ENCODE measurements at places on chromosomes 2 and 18. TPM values are rescaled to one million over a fixed set of nuclear protein-coding genes. Genes with fewer than 3 reads are reported as not detected.

Gene NAT8
- 32.9 TPM for total RNA-seq

Gene DIPK1C
- not detected for total RNA-seq

Gene PDE1A
- 0.58 TPM for total RNA-seq

Gene GKN1
- not detected for total RNA-seq

Gene SGPP2
- 0.25 TPM for total RNA-seq

Gene LRPPRC
- total RNA-seq = 53.8 TPM

Gene MRO
- total RNA-seq = 14.8 TPM

DNA sequence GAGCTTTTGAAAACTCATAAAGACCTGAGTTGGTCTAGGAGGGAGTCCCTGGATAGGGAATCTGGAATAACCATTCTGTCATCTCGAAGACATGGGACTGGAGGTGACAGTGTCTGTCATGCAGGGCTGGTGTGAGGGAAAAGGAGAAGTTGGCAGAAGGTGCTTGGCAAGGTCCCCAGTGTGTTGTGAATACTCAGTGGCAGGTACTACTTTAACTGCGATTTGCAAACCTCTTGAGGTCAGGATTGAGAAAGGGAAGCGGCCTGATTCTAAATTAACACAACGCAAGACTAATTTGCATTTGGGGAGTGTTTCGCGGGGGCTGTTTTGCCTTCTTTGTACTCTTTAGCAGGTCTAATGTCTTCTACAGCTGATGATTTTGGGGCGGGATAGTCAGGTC lies 77.0 kb upstream of the TMEM200C start:
- no peaks in the 10 kb centered on the region for H3K27me3 ChIP-seq
- no peak overlapping the region for H3K4me3 ChIP-seq
- DNase-seq = no peak
- H3K4me1 ChIP-seq = no peaks in the 10 kb centered on the region

DNA sequence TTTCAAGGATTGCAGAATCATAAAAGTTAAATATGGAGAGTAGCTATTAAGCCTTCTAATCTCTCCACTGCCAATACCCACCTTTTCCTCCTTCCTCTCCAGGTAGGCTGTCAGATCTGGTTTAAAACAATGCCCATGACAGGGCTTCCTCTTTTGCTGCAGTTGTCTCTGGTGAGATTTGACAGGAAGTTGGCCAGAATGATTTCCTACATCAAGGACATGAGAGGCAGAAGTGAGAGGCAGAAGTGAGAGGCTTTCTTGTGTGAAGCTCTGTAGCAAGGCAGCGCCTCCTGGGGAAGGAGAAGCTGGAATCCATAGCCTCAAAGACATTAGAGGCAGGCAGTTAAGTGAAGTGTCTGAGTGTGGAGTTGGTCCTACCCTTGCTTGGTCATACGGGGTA lies 385.7 kb downstream of the HRH4 start:
- H3K36me3 ChIP-seq = no peaks in the 10 kb centered on the region
- H3K4me3 ChIP-seq = no peak overlapping the region
- no peaks in the 10 kb centered on the region for H3K27me3 ChIP-seq
- H3K4me1 ChIP-seq = no peaks in the 10 kb centered on the region

DNA sequence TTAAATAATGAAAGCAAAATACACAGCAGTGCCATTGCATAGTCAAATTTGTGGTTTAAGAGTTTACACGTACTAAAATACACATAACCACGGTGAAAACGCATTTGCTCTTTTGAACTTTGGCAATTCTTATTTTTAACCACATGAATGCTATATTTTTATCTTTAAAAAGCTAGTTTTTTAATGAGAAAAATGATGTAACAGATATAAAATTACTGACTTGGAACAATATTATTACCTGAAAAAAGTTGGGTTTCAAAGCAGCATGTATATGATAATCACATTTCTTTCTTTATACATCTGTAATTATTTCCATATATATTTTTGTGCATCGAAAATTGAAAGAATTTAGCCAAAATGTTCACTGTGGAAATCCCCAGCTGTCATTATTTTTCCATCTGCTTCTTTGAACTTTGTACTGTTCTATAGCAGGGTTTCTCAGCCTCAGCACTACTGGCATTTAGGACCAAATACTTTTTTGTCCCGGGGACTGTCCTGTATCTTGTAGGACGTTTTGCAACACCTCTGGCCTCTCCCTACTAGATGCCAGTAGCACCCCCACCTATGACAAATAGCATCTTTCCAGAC lies 75.9 kb upstream of the CAB39 start:
- no peak overlapping the region for H3K4me3 ChIP-seq
- no peaks in the 10 kb centered on the region for H3K27me3 ChIP-seq
- H3K4me1 ChIP-seq = no peaks in the 10 kb centered on the region
- H3K27ac ChIP-seq = no peak overlapping the region
- H3K36me3 ChIP-seq = no peaks in the 10 kb centered on the region

DNA sequence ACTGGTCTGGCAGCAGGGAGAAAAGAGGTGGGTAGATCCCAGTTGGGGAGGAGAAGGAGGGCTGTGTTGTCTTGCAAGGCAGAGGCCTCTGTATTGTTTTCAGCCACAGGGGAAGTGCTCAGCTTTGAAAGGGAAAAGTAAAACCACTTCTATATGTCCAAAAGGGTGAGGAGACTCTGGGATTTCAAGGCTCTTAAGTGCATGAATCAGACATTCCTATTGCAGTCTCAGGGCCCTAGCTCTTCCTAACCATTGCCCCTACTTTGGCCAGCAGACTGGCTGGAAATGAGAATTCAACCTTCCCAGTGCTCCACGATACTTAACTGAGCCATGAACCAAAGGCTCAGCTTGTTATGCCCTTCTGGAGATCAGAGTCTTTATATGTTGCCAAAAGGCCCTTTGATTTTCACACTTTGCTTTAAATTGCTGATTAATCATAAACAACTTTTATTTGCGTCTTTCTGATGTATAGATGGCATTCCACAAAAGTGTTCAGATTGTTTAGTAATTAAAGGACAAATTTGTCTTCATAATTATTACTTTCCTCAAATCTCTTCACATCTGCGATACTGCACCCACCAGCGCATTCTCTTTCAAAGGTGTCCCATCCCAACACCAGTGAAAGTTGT lies 313.8 kb upstream of the MMADHC start:
- H3K27me3 ChIP-seq = no peaks in the 10 kb centered on the region
- H3K36me3 ChIP-seq = no peaks in the 10 kb centered on the region
- no peaks in the 10 kb centered on the region for H3K4me1 ChIP-seq
- H3K4me3 ChIP-seq = no peak overlapping the region
- DNase-seq = no peak
- no peak overlapping the region for H3K27ac ChIP-seq

DNA sequence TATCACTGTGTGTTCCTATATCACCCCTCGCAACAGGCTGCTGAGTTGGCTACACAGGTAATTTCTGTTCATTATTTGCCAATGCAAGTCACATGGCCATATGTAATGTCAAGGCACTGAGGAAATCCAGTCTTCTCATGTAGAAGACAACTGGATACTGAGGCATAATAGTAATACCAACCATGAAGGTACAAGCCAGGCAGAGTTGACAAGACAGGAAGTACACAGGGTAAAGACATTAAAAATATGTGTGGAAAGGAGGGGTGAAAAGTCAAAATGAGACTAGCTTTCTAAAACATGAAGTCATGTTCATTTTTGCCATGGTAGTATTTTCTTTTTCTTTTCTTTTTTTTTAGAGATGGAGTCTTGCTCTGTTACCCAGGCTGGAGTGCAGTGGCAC lies 17.5 kb upstream of the RNF138 start:
- DNase-seq = no peak
- no peak overlapping the region for H3K4me3 ChIP-seq
- H3K36me3 ChIP-seq = no peaks in the 10 kb centered on the region
- no peak overlapping the region for H3K27ac ChIP-seq
- H3K4me1 ChIP-seq = no peaks in the 10 kb centered on the region

- DNase-seq = no peak
- no peaks in the 10 kb centered on the region for H3K36me3 ChIP-seq
- H3K4me3 ChIP-seq = no peak overlapping the region
- peaks cover 19% of the 10 kb centered on the region for H3K4me1 ChIP-seq
These were observed 100.1 kb downstream of the MYOM1 start for GRCh38 chr18:3119401-3120341.

DNA sequence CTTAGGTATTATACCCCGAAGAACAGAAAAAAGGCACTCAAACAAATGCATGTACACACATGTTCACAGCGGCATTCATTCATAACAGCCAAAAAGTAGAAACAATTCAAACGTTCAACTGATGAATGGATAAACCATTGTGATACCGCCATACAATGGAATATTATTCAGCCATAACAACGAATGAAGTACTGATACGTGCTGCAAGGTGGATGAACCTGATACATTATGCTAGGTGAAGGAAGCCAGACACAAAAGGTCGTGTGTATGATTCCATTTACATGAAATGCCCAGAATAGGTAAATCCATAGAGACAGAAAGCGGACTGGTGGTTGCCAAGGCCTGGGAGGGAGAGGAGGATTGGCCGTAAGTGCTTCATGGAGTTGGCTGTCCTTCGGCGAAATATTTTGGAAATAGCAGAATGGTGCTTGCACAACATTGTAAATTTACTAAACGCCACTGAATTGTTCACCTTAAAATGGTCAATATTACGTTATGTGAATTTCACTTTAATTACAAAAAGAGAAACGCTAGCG lies 750 bp upstream of the RMP24 start:
- DNase-seq = no peak
- no peaks in the 10 kb centered on the region for H3K27me3 ChIP-seq
- peak overlapping the region; percentile 88 for H3K4me3 ChIP-seq
- no peaks in the 10 kb centered on the region for H3K4me1 ChIP-seq
- peak overlapping the region; percentile 81 for H3K27ac ChIP-seq

- no peaks in the 10 kb centered on the region for H3K27me3 ChIP-seq
- no peaks in the 10 kb centered on the region for H3K36me3 ChIP-seq
- no peak overlapping the region for H3K27ac ChIP-seq
- H3K4me3 ChIP-seq = no peak overlapping the region
These were observed 35.0 kb downstream of the CERS6 start for GRCh38 chr2:168490946-168491605.

All from right lobe of liver (tissue), 6 donors.